ENCODE measurements at places on chromosomes 7 and 10.

DNA sequence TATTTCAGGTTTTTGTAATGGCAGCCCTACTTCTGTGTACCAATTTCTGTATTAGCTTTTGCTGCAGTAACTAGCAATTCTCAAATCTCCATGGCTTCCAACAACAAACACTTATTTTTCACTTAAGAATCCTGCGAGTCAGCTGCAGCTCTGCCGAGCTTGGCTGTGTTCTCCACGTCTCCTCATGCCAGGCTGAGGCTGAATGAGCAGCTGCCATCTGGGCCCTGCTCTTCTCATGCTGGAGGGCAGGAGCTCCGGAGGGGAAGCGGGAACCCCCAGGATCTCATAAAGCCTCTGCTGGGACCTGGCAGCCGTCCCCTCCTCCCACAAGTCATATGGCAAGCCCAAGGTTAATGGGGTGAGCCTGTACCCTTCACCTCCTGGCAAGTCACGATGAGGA, 591.1 kb downstream of the SDK1 start:
- peak; percentile 28 for DNase-seq

GRCh38 chr10:80187465-80188409, 17.6 kb downstream of the ANXA11 start:
- peak; percentile 80 for DNase-seq

- no peak for DNase-seq
Observed at GRCh38 chr10:106360870-106361269, 803.6 kb downstream of the SORCS1 start.

DNA sequence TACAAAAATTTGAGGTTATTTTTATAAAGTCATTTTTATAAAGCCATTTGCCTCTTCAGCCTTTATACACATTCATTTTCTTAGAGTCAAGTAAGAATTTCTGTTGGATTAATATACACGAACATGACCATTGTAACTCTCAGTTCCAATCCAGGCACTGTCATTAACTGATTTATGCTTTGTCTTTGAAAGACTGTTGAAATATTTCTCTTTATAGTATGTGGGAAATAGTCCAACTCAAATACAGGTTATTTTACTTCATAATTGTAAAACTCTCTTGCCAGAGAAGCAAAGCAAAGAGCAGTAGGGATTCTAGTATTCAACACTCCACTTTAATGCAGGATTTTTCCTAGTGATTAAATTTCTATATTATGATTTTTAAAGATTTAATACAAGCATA, 36.5 kb upstream of the PAPSS2 start:
- no peak for DNase-seq

GRCh38 chr10:53396876-53397275, 624.3 kb upstream of the MBL2 start:
- no peak for DNase-seq

GRCh38 chr7:84663224-84663623, 468.6 kb upstream of the SEMA3A start:
- no peak for DNase-seq

DNA sequence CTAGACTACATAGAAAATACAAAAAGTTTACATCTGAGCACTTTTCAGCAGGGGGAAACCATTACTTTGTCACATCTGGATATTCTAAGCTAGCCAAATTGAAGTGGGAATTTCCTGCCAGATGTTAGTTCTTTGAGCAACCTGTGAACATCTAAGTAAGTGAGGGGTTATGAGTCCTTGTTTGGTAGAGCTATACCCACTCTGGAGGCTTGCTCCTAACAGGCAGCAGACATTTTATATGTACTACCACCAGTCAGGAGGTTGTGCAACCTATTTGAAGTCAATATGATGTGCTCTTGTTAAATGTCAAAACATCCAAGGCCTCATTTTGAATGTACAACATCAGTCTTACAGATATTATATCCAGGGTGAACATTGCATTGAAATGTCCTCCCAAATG, 143.3 kb upstream of the KAT6B start:
- no peak for DNase-seq
